ENCODE measurements at places on chromosomes 11 and 22.

DNA sequence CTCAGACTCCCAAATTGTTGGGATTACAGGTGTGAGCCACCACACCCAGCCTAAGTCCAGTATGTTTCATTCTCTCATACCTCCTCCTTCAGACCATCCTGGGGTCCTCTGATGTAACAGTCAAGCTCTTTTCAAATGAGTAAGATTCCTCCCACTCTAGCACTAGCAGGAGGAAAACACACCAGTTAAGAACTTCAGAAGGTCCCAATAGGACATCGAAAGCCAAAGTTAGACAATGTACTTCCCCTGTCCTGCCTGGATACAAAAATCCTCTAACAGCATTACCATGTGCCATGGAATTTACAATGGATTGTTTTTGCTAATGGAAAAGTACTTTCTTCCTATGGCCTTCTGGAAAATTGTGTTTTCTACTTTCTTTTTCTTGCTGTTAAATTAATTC is 67.1 kb downstream of the CCDC34 start:
- no peak for DNase-seq

GRCh38 chr22:29370537-29370936 is 17.8 kb downstream of the AP1B1 start:
- DNase-seq, result no peak

DNA sequence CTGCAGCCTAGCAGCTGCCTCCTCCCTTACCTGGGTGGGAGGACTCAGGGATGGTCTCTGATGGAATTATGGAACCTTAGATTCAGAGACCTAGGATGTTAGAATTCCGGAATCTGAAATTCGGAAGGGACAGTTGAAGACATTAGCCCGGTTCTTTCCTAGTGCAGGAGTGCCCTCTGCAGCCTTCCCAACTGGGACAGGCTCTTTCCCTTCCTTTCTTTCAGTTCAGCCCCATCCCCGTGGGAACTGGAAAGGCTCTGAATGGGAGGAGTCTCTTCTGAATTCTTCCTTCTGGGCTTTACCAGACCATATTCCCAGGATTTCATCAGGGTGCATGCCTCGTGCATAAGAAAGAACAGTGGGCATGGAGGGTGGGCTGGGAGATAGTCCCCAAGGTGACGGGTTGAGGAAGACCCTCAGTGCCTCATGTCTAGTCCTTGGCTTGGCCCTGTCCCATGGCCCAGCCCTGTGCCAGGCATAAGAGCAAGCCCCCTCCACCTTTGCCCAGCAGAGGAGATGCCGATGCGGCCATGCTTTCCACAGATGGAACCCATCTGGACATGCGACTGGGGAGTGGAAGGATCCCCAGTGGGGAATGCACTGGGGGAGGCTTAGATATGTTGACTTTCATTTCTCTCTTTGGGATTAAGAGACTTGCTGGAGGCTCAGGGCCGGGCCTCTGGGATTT is 14.4 kb downstream of the DNAJB13 start:
- no peak for DNase-seq

DNA sequence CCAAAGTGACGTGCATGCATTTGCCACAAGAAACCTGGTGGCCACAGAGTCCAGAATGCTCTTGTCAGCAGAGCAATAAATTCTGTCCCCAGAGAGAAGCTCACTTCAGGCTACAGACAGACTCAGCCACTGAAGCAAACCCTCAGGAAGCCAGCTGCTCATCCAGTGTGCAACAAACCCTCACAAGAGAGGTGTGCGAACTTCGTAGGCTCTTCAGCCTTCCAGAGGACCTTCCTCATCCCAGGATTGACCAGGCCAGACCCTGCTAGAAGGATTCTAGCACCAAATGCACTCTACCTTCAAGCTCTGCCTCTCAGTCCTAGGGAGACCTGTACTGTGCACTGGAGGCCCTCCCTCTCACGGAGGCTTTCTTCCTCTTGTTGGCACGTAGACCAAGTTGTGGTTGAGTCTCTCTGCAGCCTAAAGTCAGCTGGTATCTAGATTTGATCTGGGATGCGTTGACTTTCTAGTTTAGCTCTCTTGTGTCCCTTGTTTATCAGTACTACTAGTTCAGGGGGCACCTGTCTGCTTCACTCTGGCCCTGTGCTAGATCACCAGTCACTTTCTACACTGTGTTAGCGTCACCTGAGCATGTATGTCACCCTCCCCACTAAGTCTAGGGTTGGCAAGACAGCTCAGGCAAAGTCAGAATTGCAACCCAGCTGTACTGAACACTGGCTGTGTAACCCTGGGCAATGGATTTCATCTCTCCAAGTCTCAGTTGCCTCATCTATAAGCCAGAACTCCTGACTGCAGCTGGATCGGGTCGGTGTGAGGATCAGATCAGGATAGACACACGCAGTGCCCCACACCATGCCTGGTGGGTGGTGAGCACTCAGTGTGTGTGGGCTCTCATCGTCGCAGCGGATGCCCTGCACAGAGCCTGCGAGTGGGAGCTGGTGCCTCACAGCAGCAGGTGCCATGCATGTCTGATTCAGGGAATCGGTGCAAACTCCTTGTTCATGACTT is 22.1 kb upstream of the TMPRSS13 start:
- DNase-seq, result no peak

DNA sequence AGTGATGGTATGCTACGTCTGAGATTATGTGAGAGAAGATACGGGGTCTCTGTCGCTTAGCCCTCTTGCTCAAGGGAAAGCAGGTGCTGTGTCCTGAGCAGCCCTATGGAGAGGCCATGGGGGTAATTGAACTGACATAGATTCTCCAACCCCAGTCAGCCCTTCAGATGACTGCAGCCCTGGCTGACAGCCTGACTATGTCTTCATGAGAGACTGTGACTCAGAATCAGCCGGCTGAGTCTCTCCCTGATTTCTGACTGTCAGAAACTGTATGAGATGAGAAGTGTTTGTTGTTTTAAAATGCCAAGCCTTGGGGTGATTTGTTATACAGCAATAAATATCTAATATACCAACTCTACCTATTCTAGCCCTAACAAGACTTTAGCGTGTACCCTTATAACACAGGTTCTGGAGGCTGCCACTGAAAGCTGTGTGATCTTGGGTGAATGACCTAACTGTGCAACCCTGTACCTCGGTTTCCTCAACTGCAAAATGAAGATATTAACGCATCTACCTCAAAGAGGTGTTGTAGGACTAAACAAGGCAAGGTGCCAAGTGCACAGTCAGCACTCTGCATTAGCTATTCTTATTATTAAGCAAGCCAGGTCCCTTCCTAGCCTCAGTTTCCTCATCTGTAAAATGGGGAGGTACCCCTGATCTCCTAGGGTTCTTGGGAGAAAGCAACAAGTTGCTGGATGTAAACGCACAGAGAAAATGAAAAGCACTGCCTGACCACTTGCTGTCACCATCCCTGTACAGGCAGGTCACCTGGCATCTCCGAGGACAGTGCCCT is 24.9 kb downstream of the SLC43A1 start:
- no peak for DNase-seq

GRCh38 chr11:2542406-2542805 is 97.6 kb downstream of the KCNQ1 start:
- no peak for DNase-seq

DNA sequence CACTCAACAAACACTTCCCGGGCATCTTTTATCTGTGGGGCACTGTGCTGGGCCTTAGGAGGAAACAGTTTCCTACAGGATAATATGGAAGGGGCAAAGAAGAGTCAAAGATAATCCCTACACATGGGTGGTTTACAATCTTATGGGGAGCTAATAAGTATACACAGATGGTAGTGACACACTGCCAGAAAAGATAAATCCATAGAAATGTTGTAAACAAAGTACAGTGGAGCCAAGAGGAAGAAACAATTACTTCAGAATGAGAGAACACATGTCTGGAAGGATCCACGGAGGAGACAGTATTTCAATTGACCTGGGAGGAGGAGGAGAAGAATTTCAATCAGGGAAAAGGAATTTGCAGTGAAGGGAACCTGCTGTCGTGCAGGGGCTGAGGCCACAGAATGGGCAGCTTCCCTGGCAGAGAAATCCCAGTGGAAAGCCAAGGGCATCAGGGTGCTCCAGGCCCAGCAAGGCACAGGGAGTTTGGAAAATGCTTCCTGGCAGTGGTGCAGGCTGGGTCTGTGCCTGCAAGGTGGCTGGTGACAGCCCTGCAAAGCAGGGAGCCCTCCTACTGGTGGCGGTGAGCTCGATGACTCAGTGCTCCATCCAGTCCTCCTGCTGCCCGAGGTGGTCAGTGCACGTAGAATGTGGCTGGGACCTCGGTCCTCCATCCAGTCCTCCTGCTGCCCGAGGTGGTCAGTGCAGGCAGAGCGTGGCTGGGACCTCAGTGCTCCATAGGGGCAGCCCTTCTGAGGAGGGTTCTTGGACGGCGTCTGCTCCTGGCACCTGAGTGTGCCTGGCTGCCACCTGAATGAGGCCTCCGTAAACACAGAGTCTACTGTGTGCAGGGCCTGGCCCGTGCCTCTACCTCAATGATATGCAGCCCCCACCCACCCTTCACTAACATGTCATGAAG is 444.3 kb upstream of the B3GAT1 start:
- no peak for DNase-seq

GRCh38 chr11:63880403-63880790 is 36.6 kb downstream of the RCOR2 start:
- no peak for DNase-seq

DNA sequence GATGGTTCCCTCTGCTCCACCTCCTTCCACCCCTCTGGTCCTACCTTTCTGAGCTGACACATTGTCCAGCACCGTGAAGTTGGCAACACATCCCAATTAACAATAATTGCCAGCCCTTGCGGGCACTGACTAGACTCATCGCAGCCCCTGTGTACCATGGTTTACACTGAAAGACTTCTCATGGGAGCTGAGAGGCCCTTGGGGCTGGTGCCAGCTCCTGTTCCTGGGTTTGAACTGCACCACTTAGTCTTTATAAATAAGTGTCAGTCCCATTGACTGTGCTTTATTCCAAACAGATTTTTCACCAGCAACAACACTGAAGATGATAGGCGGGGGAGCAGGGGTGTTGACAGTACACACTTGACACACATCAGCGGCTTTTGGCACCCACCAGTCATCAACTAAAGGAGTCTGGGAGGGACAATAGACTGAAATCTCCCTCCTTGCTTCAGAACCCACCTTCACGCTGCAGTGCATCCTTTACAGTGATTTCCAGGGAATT is 447.3 kb downstream of the NTM start:
- DNase-seq, result no peak

- DNase-seq, result no peak
Observed at GRCh38 chr22:29979777-29980321, 96.9 kb downstream of the MTMR3 start.

- peak; percentile 25 for DNase-seq
Observed at GRCh38 chr11:30143098-30143705, 87.6 kb upstream of the FSHB start.

DNA sequence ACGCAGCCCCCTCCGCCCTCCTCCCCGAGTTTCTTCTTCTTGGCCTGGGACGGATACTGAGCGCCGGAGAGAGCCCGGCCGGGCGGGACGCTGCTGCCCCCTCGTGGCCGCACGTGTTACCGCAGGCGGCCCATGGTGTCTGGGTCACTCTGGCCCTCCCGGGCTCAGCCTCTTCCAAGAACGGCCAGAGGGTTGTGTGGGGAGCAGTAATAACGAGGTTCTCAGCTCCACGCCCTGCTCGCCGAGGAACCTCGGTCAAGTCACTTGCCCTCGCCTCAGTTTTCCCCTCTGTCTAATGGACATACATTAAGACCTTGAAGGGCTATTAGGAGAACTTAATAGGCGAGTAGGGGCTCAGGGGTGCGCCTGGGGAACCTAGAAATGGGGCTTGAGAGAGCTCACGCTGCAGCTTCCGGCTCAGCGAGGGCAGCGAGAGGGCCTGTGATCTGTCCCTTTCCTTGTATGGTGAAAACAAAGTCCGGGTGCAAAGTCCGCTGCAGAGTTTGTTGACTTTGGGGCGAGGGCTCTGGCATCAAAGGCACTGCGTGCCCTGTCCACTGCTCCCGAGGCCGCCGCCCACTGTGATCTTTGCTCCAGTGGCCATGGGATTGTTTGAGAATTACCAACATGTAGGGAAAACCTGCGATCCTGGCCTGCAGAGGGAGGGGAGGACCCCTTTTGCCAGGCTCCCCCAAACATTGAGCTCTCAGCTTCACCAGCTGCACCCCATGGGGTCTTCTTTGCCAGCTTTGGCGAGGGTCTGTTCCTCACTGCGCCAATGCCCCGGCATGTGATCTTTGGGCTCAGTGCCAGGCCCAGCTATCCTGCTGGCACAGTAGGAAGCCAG is 14.4 kb upstream of the LRP5 start:
- DNase-seq, result no peak

DNA sequence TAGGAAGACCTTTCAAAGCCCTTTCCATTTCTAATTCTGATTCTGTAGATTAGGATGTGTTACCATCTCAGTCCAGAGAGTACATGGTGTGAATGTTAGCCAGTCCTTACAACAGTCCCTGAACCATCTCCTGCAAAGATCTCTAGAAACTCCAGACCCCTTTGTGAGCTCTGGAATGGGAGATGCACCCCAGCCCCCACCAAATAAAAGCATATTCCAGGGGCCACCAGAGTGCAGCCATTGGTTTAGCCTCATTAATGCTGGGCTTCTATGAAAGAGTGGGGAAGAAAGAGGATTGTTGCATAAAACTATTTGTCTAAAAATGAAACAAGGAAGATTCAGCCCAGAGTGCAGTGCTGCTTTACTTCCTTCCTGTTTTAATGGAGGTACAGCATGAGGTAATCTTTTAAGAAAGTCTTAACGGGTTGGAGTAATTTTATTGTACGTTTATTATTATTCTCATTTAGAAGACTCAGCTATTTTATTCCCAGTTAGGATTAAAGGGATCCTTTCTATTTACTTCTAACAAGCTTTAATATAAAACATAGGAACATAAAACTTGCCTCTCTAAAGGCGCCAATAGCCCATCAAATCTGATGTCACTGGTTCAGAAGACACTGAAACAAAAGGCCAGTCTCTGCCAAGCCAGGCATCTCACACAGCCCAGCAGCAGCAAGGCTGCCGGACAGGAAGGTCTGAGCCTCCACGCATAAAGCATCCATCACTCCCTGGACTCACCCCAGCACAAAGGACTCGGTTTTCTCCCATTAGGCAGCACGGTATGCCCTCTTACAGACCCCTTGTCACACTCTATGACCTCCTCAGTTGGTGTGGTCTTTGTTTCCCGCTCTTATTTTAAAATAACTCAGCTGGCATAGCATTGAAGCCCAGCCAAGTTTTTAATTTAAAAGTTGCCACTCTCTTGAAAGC is 203.9 kb upstream of the BLID start:
- no peak for DNase-seq

- DNase-seq, result no peak
Observed at GRCh38 chr11:83655976-83656375, 369.8 kb upstream of the CCDC90B start.

DNA sequence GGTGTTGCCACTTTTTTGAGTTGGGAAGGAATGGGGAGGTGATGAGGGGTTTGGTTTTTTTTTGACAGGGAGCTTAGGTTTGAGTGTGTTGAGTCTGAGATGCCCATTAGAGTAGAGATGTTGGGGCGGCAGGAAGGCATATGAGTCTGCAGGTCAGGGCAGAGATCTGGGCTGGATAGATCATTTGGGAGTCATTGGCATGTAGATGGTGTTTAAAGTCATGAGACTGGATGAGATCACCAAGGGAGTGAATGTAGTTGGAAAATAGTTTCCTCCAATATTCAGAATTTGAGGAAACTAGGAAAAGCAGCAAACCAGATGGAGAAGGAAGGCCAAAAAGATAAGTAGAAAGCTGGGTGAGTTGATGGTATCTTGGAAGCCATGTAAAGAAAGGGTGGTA is 2.1 kb upstream of the ANAPC15 start:
- DNase-seq, result no peak

Data from right renal pelvis (tissue), 4 donors.